Mucosa of descending colon (tissue), 3 donors: ENCODE measurements at places on chromosomes 5 and 9. TPM values are rescaled to one million over a fixed set of nuclear protein-coding genes. Genes with fewer than 3 reads are reported as not detected.

GABRA1 gene
- not detected for total RNA-seq

COL27A1 gene
- total RNA-seq = 3.1 TPM

PCDHB10 gene
- total RNA-seq = 4.9 TPM

FGD3 gene
- total RNA-seq = 5.4 TPM

EDIL3 gene
- 29.7 TPM for total RNA-seq

TMC1 gene
- total RNA-seq = 0.77 TPM

IL33 gene
- total RNA-seq = 7.3 TPM

GABRA6 gene
- total RNA-seq = not detected

NTNG2 gene
- total RNA-seq = 0.43 TPM

PCDHB11 gene
- 0.55 TPM for total RNA-seq

ACTBL2 gene
- total RNA-seq = not detected

ADAM19 gene
- total RNA-seq = 8.9 TPM

SPAAR gene
- 2.9 TPM for total RNA-seq

CFAP157 gene
- 0.28 TPM for total RNA-seq

SNAPC3 gene
- 44.5 TPM for total RNA-seq

QRFP gene
- total RNA-seq = not detected

F2RL2 gene
- 0.17 TPM for total RNA-seq

RANBP17 gene
- total RNA-seq = 13.4 TPM

PCDHGA6 gene
- 1.9 TPM for total RNA-seq

LHFPL2 gene
- 50.2 TPM for total RNA-seq

TRIM7 gene
- total RNA-seq = 3.9 TPM

SLCO6A1 gene
- total RNA-seq = not detected

PDZD2 gene
- 1.8 TPM for total RNA-seq

SLC36A3 gene
- not detected for total RNA-seq

FBP1 gene
- 52.4 TPM for total RNA-seq

INSL4 gene
- not detected for total RNA-seq

NR6A1 gene
- 5.6 TPM for total RNA-seq

IL5 gene
- total RNA-seq = not detected

SURF6 gene
- 24.7 TPM for total RNA-seq

IFNB1 gene
- not detected for total RNA-seq

PCDHGB1 gene
- total RNA-seq = 4.1 TPM

RNF38 gene
- 31.8 TPM for total RNA-seq

CYLC2 gene
- total RNA-seq = not detected

OCLN gene
- 134 TPM for total RNA-seq

DNAH5 gene
- 0.98 TPM for total RNA-seq

SH3PXD2B gene
- total RNA-seq = 19.9 TPM

ACOT12 gene
- total RNA-seq = not detected

CTNND2 gene
- total RNA-seq = 0.70 TPM

CD72 gene
- total RNA-seq = 3.0 TPM
